ENCODE measurements at places on chromosomes 1 and 21. TPM values are rescaled to one million over a fixed set of nuclear protein-coding genes. Genes with fewer than 3 reads are reported as not detected.

RUSC1 gene
- 26.2 TPM for total RNA-seq

FAM177B gene
- not detected for total RNA-seq

TRABD2B gene
- not detected for total RNA-seq

PADI3 gene
- total RNA-seq, result not detected

FCER1G gene
- 111 TPM for total RNA-seq

KCNQ4 gene
- 0.56 TPM for total RNA-seq

Measured in natural killer cell treated with Interleukin-12 subunit alpha and Interleukin-12 subunit beta and Interleukin-15 and Interleukin-18, amount 100 ng/mL, for 72 hours (primary cell).